Effector memory CD8-positive, alpha-beta T cell (primary cell): ENCODE measurements at places on chromosomes 16 and 17.

DNA sequence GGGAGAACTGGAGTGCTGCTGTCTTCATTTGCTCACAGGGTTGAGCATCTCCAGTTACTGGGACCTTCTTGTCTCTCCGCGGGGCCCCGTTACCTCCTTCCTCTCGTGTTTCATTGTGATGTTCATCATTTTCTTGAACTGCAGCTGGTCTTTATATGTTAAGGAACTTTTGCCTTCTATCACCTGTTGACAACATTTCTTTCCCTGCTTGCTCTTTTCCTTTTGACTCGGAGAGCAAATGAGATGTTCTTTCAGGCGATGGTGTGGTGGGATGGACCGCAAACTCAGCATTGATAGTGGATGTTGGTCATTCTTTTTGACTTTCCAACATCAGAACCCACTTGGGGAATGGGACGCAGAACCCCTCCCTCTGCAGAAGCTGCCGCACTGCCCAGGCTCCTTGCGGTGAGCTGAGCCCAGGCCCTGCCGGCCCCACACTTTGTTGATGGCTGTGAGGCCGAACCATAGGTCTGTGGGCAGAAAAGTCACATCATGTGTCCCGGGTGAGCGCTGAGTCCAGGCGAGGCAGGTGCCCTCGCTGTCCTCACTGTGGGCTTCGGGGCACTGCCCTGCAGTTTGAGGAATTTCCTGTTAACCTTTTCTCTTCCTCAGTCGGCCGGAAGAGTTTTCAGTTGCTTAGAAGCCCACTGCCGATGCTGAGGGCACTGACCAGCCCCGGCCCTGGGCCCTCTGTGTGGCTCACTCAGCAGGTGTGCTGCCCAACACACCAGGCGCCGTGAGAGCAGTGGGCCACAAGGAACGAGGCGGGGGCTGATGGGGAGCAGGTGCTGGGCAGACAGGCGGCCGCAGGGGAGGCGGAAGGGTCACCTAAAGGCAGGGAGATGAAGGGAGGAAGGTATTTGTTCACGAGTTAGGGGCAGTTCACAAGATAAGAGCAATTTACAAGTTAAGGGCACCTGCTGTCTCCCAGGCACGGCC, 7.4 kb downstream of the RPL13 start:
- no peak for DNase-seq

DNA sequence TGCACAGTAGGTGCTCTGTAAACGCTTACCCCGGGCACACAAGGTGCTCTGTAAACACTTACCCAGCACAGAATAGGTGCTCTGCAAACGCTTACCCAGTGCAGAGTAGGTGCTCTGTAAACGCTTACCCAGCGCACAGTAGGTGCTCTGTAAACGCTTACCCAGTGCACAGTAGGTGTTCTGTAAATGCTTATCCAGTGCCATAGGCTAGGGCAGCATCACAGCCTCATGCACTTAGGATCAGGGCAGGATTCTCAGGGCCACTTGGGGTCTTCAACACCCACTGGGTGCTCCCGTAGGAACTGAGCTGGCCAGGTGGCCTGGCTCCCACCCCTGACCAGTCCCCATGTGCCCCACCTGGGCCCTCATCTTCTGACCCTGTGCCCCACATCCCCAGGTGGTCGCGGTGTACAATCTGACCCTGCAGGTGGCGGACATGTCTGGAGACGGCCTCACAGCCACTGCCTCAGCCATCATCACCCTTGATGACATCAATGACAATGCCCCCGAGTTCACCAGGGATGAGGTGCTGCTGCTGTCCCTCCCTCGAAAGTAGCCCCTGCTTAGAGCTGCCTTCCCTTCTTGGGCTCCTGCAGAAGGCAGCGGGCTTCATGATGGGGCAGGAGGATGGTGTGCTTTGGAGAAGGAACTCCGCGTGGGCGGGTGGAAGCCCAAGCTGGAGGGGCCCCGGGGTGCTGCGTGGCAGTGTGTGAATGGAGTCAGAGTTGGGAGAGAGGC, 13.1 kb downstream of the SLC22A31 start:
- peak; percentile 35 for DNase-seq

DNA sequence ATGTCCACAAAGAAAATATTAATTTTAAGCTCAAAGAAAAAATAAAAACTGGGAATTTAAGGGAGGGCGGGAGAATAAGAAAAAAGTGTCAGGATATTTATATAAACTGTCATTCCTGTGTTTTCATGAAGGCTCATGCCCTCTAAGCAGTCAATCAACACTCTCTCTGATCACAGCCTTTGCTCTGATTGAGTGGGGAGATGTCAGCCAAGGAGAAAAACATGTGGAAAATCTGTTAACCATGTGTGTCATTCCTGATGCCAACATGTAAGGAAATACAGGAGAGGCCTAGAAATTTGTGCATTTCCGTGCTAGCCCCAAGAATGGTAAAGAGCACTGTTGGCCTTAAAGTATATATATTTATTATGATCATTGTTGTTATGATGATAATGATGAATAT, 137.9 kb upstream of the IRX5 start:
- no peak for DNase-seq

GRCh38 chr16:57608462-57609113, 19.8 kb upstream of the ADGRG1 start:
- DNase-seq, result no peak

GRCh38 chr17:27491713-27492190, 35.5 kb downstream of the KSR1 start:
- no peak for DNase-seq

DNA sequence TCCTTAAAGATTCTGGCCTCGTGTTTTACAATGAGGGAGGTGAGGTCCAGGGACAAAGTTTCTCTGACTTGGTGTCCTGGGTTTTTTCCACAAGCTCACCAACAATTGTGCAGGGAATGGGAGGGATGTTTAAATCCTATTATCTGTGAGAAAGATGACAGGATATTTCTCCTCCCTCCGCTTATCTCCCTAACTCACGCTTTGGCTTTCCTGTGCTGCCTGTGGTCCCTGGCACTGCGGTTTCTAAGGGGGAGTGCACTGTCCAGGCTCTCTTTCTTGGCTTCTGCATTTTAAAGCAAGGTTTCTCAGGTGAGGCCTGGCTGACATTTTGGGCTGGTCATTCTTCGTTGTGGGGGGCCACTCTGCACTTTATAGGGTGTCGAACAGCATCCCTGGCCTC, 16.4 kb downstream of the GGA3 start:
- DNase-seq, result no peak

DNA sequence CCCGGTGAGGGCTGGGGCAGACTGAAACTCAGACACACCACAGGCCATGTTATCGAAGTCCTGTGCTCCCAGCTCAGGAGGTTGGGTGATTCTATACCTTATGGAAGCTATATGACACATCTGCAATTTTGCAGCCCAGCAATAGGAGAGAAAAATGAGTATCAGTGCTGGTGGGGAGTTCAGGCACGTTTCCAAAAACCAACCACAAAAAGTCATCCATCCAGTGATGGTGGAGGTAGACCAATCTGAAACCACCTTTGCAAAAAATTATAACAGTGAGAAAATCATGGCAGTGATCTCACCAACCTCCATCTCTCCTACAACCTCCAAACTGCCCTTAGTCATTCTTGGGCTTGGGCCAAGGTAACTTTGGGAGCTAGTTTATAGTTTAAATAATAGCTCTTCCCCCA, 327.9 kb downstream of the SLC39A11 start:
- no peak for DNase-seq

GRCh38 chr16:58222532-58223316, 24.8 kb upstream of the CSNK2A2 start:
- no peak for DNase-seq

- no peak for DNase-seq
Observed at GRCh38 chr16:27326738-27327585, 13.2 kb downstream of the IL4R start.

GRCh38 chr17:77631307-77631706, 327.2 kb upstream of the TNRC6C start:
- DNase-seq, result no peak

DNA sequence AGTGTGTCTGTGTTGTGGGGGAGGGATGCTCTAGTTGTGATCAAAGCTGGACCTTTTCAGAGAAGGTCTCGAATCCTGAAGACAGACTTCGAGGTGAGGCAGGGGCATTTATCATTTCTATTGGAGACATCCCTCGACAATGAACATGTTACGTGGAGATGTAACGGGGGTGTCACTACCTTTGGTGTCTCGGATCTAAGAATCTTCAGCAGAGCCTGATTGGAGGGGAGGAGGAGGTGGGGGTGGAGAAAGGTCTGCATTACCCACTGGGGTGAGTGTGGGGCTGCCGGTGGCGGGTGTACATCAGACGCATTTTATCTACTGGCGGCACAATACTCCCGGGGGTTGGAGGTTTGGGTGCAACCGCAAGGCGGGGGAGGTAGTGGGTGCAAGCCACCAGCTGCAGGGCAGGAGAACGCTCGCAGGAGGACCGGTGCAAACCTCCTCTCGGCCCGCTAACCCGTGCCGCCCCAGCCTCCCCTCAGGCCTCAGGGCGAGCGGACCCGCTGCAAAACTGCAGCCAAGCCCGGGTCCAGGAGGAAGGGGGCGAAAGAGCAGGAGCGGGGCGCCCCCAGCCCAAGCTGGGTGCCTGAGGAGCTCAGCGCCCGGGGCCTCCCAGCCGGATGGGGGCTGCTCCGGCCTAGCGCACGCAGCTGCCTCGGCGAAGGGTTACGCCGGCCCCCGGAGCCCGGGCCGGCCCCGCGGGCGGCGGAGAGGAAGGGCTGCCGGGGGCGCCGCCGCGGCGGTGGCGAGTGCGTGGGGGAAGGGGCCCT, 735 bp downstream of the ZNF652 start:
- DNase-seq, result peak; percentile 85

GRCh38 chr17:32142857-32143526, 690 bp downstream of the RHOT1 start:
- no peak for DNase-seq

DNA sequence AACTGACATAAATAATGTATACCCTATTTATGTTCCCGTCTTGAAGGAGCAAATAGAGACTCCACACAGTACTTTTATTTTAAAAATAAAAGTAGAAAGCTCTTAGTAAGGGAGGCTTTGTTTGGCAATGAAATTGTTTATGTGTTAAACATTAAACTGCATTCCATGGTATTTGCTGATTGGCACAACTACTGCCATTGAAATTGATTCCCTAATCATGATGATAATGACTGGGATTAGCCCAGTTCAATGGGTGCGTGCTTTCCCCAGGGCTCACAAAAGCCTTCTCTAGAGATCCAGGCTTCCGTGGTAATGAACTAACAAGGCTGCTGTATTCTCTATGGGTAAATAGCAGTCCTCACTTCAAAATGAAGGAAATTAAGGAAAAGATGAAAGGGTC, 67.5 kb downstream of the GPRC5B start:
- no peak for DNase-seq

GRCh38 chr17:83136156-83136555, 56.7 kb downstream of the METRNL start:
- DNase-seq, result no peak

GRCh38 chr17:6494239-6494941, 50.1 kb downstream of the PIMREG start:
- DNase-seq, result no peak

- no peak for DNase-seq
Observed at GRCh38 chr17:77266891-77267341, 126.1 kb downstream of the SEC14L1 start.

DNA sequence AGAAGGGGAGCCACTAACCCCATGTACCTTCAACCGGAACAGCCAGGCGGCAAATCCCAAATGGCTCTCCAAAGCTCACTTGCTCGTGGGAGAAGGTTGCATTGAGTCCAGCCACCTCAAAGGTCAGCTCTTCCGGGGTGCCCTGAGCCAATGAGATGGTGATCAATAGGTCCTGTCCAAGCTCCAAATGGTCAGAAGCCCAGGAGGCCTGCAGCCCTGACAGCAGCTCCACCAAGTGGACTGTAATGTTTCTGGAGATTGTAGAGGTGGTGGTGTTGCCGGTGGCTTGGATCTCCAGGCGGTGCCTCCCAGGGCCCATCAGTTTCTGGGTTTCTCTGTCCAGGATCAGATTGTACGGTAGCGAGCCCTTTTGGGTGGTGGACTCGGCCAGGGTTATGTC, 39.9 kb upstream of the BCO1 start:
- no peak for DNase-seq

- no peak for DNase-seq
Observed at GRCh38 chr17:10583834-10584233, 34.4 kb upstream of the MYH2 start.

DNA sequence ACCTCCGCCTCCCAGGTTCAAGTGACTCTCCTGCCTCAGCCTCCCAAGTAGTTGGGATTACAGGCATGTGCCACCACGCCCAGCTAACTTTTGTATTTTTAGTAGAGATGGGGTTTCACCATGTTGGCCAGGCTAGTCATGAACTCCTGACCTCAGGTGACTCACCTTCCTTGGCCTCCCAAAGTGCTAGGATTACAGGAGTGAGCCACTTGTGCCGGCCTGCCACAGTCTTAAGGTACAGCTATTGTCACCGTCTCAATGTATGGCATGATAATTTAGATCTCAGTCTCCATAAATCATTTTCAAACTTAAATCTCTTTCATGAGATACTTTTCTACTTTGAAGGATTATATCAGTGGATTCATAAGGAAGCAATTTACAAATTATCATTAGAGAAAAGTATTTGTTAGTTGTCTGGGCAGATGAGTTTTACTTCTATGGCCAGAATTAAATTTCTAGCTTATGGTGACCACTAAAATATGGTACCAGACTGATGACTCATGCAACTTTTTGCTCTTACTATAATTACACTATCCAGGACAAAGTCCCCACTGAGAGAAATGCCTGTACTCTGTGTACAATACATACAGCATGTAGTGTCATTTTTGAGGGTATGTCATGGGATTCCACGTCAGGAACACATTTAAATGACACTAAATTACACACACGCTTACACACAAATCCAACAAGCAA, 1230.3 kb upstream of the GOT2 start:
- DNase-seq, result no peak

DNA sequence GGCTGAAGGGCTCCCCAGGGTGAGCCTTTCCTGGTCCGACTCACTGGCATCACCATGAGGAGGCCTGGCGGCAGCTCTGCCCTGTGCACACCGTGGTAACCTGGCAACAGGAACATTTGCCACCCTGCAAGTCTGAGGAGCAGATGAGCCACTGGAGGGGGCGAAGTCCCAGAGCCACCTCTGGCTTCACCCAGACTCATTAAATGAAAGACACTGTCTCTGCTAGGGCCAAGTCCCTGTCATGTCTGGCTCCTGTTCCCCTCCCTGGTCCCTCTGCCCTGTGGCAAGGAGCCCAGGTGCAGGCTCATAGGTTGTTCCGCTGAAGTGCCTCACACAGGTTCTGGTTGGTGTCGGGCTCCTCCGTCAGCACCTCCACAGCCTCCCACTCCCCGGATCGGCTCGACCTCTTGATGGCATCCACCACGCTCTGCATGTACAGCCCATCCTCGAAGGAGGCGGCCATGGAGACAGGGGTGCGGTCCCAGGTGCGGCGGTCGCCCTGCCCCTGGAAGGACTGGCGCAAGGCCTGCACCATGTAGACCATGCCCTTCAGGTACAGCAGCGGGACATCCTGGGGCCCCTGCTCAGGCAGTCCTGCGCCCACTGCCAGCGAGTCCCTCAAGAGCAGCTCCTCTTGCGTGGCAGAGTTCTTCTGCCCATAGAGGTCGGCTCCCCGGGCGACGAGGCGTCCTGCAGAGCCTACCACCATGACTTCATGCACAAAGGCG, 8.4 kb downstream of the C16orf86 start:
- DNase-seq, result no peak
